ENCODE measurements at places on chromosomes 7 and 10.

DNA sequence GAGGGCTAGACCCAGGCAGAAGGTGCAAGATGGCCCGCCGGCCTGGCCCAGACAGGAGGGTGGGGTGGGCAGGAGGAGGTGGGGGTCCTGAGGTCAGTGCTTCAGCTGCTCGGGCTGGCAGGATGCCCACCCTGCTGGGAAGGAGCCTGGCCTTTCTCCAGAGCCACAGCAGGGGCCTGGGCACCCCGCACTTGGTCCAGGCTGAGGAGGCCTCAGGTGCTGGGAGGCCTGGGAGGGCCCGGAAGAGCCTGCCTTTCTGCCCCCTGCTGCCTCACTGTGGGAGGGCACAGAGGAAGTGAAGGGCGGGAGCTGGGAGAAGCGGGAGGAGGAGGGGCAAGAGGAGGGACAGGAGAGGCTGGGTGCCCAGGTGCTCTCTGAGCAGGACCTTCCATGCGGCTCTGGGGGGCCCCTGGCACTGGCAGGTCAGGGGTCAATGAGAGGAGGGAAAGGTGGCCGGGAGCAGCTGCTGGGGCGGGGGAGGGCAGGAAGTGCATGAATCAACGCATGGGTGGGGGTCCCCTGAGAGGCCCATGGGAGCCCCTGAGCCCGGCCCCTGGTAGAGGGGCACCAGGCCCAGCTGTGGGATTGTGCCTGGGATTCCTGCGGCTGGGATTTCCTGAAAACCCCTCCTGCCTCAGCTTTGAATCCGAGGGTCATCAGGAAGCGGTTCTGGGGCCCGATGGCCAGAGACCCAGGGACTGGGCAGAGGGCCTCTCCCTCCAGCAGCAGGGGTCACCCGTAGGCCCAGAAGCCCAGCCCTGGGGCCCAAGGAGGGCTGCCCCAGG is 49.9 kb downstream of the PWWP2B start:
- no peak for DNase-seq

GRCh38 chr7:52074071-52074470 is 757.5 kb upstream of the COBL start:
- DNase-seq: no peak

DNA sequence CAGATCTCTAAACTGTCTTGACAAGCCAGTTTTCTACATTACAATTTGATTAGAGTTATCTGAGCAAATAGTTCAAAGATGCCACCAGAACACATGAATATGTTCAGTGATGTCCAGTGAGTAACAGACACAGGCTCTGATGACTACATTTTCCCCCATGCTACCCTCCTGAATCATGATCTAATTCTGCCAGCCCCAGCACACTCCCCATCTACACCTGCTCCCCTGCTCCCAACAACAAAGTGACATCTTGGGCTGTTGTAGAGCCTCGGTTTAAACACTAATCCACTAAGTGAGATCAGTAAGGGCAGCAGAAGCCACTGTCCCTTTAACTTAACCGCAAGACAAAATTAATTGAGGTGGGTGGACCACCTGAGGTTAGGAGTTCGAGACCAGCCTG is 104.6 kb downstream of the PROSER2 start:
- DNase-seq: no peak

GRCh38 chr10:115949282-115949844 is 323.6 kb downstream of the GFRA1 start:
- no peak for DNase-seq

DNA sequence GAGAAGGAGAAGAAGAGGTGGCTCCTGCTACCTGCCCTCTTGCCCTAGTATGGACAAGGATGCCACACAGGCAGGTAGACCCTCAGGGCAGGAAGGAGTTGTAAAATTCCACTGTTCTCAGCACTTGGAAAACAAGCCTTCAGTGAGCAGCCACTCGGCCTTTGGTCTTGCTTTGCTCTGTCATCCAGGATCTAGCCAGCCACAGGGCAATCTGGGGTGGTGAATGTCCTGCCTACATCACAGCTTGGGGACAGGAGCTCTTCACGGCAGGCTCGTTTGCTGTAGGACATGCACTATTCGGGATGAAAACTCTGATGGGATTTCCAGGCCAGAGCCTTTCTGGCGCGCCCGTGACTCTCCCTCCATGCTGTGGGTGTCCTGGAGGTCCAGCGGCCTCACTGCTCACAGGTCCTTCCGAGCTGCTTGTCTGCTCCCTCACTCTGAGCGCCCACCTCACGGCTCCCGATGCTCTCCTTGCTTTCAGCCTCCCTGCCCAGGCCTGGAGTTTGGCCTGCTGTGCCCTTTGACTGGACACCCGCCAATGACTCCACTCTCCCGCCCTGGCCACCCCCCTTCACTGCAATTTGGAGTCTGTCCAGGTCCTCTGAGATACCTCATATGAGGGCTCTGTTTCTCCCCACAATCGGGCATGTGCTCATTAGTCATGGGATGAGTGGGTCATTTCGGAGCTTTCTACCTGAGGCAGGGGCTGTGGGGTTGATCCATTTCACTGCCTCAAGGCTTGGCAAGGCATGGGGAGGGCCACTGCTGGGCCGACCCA is 227.2 kb upstream of the GRB10 start:
- DNase-seq: no peak

GRCh38 chr10:101126684-101127628 is 4.1 kb upstream of the TLX1 start:
- DNase-seq: no peak

GRCh38 chr10:100793055-100793454 is 47.7 kb downstream of the PAX2 start:
- DNase-seq: no peak

- DNase-seq: no peak
Measured at GRCh38 chr10:67696679-67697078, 684 bp upstream of the CTNNA3 start.
